A172 (cell line): ENCODE measurements at places on chromosomes 3 and 15. TPM values are rescaled to one million over a fixed set of nuclear protein-coding genes. Genes with fewer than 3 reads are reported as not detected.

The RTP4 gene
- total RNA-seq, result 0.19 and 0.78 TPM in 2 replicates

The ESYT3 gene
- total RNA-seq, result 0.16 and 0.46 TPM in 2 replicates

The ACTRT3 gene
- total RNA-seq, result 2.9 and 3.3 TPM in 2 replicates

The LRRC31 gene
- total RNA-seq, result not detected in 2 replicates

The SLC22A14 gene
- not detected in 2 replicates for total RNA-seq

The RTP3 gene
- not detected in 2 replicates for total RNA-seq

The KNG1 gene
- total RNA-seq, result not detected in 2 replicates

The GPR160 gene
- total RNA-seq, result 1.9 and 2.7 TPM in 2 replicates

The IRAK2 gene
- total RNA-seq, result 5.6 and 6.4 TPM in 2 replicates

The TMEM40 gene
- total RNA-seq, result 2.9 TPM in 1 of 2 replicates, not detected in the other

The CPB1 gene
- not detected in 2 replicates for total RNA-seq

The NOP10 gene
- 341 and 382 TPM in 2 replicates for total RNA-seq

The CFAP91 gene
- total RNA-seq, result 1.8 and 2.2 TPM in 2 replicates

The ALDH1A3 gene
- total RNA-seq, result 17.3 and 17.6 TPM in 2 replicates

The GXYLT2 gene
- total RNA-seq, result 6.0 and 6.6 TPM in 2 replicates
